Amygdala (tissue), 56 donors: ENCODE measurements at places on chromosomes 11 and 22.

DNA sequence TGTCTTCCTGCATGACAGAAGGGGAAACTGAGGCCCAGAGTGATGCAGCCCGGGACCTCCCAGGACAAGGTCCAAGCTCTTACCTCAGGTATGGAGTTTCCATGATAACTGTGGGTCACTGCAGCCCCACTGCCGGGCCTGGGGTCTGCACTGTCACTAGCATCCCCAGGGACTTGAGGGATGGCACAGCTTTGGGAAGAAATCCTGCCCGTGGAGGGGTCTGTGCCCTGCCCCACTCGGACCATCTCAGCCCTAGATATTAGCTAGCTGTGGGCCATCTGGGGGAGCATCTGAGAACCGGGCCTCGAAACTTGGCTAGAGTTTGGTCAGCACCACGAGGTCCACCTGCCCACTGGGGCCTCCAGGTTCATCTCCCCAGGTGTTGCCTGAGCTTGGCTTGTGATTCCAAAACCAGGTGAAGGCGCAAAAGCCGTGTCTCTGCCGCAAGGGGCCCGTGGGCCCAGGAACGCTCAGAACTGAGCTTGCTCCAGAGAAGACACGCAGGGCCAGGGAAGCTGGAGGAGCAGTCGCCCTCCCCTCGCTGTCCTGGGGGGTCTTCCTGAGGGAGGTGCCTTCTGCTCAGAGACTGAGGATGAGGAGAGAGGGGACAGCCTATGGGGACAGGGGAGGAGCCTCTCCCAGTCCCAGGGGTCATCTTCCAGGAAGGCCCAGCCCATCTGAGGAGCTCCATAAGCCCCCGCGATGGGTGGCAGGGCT is 4.8 kb downstream of the LINC01488 start:
- no peak for DNase-seq

DNA sequence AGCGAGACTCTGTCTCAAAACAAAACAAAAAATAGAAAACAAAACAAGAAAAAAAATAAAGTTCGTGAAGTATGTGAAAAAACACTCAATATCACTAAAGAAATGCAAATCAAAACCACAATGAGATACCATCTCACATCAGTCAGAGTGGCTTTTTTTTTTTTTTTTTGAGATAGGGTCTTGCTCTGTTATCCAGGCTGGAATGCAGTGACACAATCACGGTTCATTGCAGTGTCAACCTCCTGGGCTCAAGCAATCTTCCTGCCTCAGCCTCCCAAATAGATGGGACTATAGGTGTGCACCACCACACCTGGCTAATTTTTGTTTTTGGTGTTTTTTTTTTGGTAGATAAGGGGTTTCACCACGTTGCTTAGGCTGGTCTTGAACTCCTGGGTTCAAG is 37.5 kb downstream of the ATG16L2 start:
- no peak for DNase-seq

- DNase-seq = no peak
These were observed 24.1 kb downstream of the USP35 start for GRCh38 chr11:78212586-78213371.

- DNase-seq = no peak
These were observed 200.1 kb upstream of the GUCY1A2 start for GRCh38 chr11:107218123-107219013.
